ENCODE measurements at places on chromosomes 2 and 18.

- no peak for DNase-seq
These were observed 1.6 kb downstream of the PKDCC start for GRCh38 chr2:42049221-42050009.

DNA sequence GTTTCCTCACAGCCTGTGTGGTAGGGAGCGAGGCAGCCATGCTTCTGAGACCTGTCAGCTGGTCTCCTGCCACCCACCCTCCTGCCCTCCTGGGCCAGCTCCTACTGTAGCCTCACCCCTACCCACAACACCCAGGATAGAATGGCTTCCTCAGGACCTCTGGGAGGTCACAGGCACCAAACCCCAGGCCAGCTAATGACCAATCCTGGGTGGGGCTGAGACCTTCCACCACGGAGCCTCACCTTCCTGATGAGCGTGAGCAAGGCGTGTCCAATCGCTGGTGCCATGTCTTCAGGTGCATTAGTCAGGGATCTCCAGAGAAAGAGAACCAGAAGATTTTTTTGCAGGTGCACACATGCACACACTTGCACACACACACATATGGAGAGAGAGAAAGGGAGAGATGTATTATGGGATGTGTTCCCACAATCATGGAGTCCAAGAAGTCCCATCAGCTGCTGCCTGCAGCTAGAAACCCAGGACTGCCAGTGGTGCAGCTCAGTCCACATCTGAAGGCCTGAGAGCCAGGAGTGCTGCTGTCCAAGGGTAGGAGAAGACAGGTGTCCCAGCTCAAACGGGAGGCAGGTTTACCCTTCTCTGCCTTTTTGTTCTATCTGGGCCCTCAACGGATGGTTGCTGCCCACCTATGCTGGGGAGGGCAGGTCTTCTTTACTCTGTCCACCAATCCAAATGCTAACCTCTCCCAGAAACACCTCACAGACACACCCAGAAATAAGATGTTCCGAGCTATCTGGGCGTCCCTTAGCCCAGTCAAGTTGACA lies 70.4 kb upstream of the HDAC4 start:
- DNase-seq = no peak

DNA sequence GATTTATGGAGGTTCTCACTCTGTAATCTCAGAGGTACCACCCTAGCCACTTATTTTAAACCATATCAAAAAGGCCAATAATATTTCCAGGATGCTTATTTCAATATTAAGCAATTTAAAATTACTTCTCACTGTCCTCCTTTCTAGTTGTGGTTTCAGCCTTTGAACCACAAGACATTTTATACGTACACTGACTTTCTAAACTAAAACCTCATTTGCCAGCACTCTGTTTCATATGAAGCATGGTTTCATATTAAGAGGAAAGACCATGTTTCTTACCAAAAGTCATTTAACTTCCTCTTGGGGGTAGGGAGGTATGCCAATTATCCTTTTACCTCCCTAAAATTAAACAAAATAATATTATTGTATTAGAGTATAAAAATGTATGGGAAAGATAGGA lies 399.8 kb downstream of the CDH7 start:
- DNase-seq = no peak

- DNase-seq = no peak
These were observed 56.5 kb upstream of the PXDN start for GRCh38 chr2:1800716-1801388.

DNA sequence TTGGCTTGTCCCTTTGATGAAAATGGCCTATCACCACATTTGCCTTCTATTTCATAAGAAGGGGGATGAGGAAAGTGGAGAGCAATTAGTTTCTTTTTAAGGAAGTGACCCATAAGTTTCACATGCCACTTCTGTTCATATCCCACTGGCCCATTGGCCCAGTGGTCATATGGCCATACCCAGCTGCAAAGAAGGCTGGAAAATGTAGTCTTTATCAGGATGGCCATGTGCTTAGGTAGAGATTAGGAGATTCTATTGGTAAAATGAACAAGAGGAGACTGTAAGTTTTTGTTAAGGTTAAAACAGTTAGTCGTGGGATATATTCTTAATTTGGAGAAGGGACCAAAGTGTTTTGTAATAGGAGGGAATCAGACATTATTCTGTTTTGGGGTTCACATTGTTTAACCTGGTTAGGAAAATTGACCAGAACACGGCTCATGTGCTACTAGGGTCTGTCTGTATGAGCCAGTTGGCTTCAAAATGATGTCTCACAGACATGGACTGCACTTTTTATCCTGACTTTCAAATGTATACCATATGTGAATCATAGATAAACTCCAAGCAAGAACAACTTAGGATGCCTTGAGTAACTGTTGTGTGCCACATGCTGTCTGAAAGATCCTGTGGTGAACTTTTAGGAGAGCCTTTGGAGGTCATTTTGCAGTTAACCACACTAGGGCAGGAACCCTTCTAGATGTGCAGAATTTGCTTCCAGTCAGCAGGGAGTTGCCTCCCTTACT lies 17.3 kb downstream of the PLCL1 start:
- DNase-seq = no peak

- no peak for DNase-seq
These were observed 67.3 kb upstream of the UPP2 start for GRCh38 chr2:158034198-158034866.

GRCh38 chr18:72830109-72830508 lies 37.7 kb downstream of the NETO1 start:
- DNase-seq = no peak

DNA sequence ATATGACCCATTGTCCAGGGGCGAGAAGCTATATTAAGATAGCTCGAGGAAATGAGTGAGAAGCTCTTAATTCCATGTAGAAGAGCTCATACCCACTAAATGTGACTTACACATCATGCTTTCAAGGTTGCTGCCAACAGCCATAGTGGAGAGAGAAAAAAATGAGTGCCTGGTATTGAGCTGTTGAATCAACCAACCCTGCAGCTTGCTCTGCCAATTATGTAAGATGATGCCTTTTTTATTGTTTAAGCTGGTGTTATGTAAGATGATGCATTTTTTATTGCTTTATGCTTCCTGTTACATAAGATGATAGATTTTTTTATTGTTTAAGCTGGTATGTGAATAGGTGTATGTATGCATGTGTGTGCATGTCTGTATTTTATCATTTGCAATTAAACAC lies 228.2 kb downstream of the CCDC178 start:
- no peak for DNase-seq

GRCh38 chr18:21599585-21600525 lies 649 bp downstream of the ESCO1 start:
- DNase-seq = no peak

- peak; percentile 71 for DNase-seq
These were observed 44.7 kb downstream of the MRPS5 start for GRCh38 chr2:95076705-95077529.

DNA sequence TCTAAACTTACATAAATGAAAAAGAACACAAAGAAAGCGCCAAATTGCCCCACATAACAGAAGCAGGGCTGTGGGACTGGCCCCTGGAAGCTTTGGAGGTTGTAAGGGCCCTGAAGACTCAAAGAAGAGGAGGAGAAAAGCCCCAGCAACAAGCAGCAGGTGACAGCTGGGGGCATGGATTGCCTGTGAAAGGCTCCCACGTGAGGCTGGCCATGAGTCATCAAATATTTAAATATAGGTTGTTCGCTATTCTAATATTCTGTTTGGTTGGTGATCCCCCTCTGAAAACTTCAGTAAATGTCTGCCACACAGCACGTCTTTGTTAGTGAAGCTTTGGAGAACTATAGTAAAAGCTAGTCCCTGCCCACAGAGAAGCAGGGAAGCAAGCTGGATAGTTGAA lies 132.4 kb downstream of the MREG start:
- DNase-seq = no peak

DNA sequence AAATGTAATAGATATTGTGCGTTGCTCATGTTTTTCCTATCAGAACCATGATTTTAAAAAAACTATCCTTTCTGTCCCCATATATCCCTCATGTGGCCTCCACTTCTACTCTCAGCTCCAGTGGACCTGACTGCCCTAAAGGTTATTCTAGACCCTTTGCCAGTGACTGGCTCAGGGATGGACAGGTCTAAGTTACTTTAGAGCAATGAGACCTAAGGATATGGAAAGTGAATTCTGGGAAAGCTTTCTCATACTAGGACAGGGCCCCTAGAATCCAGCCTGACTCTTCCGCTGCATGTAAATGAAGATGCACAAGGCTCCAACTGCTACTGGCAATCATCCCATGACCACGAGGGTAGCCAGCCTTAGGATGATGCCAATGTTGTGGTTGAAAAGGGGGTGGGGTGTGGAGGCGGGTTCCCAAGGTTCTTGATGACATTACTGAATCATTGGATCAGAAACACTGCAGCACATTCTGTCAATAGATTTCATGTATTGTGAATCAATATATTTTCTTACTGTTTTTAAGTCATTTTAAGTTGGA lies 21.3 kb downstream of the C2orf69 start:
- DNase-seq = no peak

DNA sequence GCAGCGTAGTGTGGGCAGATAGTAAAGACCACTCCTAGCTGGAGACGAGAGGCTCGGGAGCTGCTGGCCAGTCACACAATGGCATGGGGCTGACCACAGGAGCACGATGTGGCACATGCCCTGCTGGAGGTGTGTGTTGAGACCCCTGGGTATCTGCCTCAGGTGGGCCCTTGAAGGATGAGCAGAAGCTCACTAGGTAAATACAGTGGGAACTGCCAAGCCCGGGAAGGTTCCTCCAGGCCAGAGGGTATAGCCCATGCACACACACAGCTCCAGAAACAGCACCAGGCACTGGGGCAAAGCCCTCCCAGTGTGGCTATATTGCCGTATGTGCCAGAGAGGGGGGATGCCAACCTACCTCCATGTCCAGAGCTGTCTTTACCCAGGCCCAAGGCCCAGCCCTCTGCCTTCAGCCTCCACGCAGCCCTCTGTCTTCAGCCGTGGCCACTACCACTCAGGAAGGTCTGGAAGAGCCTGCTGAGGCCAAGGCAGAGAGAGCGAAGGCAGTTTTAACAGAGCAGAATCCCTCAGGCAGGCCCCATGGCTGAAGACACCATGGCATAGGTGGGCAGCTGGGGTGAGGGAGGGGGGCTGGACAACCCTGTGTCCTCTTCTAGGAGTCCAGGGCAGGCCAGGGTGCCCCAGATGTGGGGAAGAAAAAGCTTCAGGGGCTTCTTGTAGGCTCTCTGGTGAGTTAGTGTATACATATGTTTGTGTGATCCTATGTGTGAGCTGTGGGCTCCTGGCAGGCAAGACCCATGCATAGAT lies 7.0 kb upstream of the ARID5A start:
- no peak for DNase-seq

DNA sequence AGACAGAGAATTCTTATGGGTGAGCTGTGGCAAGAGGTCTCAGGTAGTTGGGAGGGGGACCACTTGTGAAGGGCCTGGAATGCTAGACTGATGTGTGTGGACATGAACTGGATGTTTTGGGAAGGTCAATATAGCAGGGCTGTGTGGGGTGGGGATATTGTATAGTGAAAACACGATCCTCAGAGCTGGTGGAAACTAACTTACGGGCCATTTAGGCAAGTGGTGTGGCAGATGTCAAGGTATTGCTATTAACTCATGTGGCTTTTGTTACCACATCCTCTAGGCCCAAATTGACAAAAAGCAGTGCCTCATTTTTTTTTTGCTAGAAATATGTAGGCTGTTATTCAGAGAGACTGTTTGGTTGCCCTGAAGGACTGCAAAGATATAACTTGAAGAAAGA lies 8.0 kb upstream of the GALNT1 start:
- no peak for DNase-seq

DNA sequence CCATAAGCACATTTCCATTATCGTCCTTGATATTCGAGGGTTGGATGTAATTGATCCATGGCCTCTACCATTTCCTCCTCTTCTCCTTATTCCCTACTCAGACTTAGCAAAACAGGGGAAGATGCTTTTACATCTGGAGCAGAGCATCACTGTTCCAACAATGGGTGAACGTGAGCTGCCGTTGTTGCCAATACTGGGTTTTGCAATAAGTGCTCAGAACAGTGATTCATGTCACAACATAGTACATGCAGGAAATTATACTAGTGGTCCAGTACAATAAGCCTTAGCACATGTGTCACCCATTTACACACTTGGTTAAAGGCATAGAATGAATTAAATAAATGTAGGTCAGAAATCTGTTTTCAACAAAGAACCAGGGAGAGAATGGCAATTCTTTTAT lies 112.4 kb downstream of the DCC start:
- no peak for DNase-seq

GRCh38 chr2:85405201-85406059 lies 4.7 kb downstream of the CAPG start:
- peak; percentile 42 for DNase-seq

- no peak for DNase-seq
These were observed 30.8 kb upstream of the RALBP1 start for GRCh38 chr18:9444549-9444948.

DNA sequence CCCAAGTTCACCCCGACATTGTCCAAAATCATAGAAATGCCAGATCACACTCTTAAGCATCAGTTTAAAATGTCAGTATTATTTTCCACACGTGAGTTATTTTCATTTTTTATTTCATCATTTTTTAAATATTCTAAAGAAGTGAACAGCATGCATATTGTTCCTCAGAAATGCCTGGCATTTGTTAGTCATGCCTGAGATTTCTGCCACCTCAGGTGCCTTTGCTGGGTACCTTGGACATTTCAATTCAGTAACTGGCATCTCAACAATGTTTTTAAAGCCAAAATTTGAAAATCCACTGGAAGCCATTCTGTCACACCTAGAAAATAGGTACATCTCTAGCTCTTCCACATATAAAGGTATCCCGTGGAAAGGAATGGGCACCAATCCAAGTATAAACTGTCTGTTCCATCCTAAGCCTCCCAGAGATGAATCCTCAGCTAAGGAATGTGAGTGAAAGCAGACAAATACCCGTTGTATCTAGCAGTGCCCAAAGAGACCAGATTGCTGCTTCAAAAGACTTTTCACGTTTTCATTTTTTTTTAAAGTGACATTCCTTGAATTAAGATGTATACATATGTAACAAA lies 159.8 kb downstream of the ZNF385B start:
- no peak for DNase-seq

DNA sequence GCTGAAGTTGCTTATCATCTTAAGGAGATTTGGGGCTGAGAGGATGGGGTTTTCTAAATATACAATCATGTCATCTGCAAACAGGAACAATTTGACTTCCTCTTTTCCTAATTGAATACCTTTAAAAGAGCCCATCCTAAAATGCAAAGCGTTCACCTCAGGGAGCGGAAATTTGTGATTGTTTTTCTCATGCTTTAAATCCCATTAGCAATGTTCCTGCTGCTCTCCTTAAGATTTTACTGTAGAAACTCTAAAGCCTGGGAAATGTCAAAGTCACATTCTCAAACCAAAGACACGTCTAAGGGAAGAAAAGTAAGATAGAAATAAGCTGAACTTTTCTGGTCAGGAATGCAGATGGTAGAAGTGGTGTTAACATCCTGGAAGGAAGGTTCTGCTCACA lies 285.8 kb upstream of the MAP2 start:
- no peak for DNase-seq

- no peak for DNase-seq
These were observed 492.5 kb upstream of the SPHKAP start for GRCh38 chr2:228673876-228674554.

GRCh38 chr18:53411511-53411910 lies 813.0 kb downstream of the MBD2 start:
- DNase-seq = no peak

DNA sequence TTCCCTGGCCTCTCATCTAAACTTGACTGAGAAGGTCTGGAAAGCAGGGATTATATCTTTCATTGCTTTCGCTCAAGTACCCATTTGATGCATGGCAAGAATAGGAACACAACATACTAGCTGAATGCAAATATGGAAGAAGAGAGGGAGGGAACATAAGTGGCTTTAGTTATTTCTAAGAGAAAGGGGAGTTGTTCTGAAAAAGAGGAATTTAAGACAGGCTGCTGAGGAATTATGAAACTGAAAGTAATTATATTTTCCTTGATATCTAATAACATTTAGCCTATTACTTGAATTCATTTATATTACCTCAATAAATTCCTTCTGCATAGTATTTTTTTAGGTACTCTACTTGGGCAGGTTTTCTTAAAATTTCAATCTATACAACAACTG lies 105.8 kb upstream of the TTN start:
- DNase-seq = no peak

Data from stimulated activated CD8-positive, alpha-beta memory T cell treated with anti-CD3 and anti-CD28 coated beads, Interleukin-2, amount 100 ng/mL, for 1 hour (primary cell).